HAP-1 (cell line): ENCODE measurements at places on chromosomes 2 and 18.

DNA sequence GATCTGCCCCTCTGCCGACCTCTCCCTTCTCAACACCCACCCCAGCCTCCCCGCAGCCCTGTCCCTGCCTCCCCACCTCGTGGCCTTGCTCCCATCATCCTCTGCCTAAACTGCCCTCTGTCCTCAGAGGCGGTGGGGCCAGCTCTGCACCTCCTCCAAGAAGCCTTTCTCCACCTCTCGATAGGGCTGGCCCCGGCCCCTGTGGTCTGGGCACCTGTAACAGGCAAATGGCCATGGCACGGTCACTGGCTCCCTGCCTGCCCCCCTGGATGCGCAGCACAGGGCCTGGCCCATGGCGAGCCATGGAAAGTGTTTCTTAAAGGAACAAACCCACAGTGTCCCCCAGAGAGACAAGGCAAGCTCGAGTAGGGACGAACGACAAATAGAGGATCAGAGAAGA is 42.0 kb downstream of the MYO7B start:
- DNase-seq: no peak

- DNase-seq: no peak
Measured at GRCh38 chr2:189285962-189286645, 106.5 kb upstream of the COL5A2 start.

- DNase-seq: no peak
Measured at GRCh38 chr2:158038901-158039300, 62.8 kb upstream of the UPP2 start.

- no peak for DNase-seq
Measured at GRCh38 chr18:55821219-55821618, 233.2 kb upstream of the TCF4 start.

DNA sequence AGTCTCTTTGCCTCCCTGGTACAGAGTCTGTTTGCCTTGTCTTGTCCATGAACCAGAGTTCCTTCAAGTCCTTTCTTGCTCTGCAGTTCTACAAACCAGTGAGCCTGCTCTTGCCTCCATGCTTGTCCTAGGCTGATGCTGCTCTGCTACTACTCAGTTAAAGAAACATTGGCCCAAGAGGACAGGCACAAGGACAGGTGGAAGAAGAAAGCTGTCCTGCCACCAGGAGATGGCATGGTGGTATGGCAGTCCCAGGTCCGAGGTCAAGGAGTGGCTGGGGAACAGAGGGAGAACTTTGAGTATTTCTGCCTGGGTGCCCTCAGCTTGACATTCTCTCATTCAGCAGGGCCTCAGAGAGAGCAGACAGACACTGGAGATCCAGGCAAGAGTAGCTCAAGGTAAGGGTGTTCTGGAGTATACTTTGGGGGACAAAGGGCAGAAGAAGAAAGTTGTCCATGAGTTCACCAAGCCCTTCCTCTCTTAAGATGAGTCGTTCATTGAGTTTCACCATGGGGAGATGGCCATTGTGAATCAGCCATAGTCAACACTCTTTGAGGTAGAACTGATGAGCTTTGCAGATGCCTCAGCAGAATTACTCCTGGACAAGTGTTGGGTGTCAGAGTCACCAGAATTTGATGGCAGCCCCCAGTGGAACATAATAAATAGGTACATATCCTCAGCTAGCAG is 20.4 kb downstream of the TTC32 start:
- no peak for DNase-seq

DNA sequence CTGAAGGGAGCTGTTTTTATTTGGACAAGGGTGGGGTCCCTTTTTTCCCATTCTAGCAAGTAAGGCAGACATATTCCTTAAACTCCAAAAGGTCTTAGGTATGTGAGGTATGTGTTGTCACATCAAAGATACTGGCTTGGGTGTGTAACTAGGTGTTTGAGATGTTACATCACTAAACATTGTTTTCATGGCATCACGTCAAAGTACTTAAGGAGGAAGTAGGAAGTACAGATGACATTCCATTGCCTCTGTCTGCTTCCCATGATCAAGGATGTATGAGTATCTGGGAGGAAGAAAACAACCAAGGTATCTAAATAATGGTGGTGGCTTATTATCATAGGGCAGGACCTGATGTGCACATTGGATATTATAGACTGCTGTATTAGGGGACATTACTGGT is 39.3 kb downstream of the CD302 start:
- no peak for DNase-seq

DNA sequence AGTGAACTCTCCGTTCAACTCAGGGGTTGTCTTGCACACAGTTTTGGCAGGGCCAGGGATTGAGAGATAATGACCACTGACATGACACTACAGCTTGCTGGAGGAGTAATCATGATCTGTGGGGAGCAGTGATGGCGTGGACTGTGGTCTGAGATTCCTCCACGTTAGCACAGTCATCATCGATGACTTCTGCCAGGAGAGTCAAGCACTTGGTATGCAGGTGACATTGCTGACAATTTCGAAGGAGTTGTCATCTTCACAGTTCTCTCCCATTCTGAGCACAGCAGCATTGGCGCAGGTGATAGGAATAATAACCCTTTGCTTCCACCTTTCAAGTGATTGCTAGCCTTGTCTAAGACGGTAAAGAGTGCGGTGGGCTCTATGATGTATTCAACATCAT is 79.8 kb downstream of the SGPP2 start:
- DNase-seq: no peak

DNA sequence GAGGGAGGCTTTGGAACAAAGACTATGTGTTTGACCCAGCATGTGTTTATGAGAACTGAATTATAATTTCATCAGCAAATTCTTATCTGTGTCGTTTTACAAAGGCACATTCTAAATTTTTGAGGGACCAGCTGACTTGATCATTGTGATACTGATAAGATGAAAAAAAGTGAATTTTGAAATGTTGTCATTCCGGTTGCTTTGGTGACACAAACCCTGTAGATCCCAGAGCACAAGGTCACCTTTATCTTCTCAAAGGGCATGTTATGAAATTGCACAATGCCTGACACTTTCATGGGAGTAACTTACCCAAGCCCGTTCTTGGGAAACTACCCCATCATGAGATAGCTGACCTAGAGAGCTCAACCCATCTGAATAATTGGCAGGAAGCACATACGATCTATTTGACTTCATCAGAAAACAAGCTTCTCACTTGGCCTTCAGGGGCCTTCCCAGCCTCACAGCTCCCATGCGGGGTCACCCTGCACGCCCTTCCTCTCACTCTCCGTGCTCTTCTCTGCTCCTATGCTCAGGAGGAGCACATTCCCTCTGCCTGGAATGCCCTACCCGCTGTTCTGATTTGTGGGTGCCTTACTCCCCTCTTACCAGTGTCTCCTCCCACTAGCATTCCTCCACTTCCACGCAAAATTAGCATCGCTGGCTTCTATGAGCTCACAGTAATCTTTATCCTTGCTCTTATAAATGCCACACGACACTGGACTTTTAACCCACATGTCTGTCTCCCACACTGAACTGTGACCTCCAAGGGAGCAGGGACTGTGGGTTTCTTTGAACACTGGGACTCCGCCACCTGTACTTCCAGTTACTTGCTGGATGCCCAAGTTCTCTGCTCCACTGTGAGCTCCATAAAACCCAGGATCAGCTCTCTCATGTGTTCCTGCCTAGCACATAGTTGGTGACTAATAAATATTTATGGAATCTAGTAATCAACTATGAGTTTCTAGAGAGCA is 555.8 kb upstream of the ID2 start:
- no peak for DNase-seq

DNA sequence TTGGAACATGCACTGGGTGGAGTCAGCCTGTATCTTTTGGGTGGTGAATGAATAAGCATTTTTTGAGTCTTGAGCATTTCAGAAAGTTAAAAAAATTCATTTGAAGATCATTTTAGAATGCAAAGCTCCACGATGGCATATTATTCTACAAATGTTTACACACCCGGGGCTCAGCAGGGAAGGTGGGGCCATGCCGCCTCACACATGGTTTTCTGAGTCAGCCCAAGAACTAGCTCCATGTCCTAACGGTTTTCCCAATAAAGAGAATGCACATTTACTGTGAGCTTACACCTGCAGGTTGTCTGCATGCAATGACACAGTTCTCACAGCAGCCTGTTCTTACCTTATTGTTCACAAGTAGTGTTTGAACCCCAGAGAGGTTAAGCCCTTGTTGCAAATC is 670.3 kb downstream of the GALR1 start:
- DNase-seq: no peak

- no peak for DNase-seq
Measured at GRCh38 chr2:181655519-181655918, 1.4 kb downstream of the CERKL start.

GRCh38 chr2:126634273-126634861 is 21.6 kb upstream of the GYPC start:
- peak; percentile 42 for DNase-seq

DNA sequence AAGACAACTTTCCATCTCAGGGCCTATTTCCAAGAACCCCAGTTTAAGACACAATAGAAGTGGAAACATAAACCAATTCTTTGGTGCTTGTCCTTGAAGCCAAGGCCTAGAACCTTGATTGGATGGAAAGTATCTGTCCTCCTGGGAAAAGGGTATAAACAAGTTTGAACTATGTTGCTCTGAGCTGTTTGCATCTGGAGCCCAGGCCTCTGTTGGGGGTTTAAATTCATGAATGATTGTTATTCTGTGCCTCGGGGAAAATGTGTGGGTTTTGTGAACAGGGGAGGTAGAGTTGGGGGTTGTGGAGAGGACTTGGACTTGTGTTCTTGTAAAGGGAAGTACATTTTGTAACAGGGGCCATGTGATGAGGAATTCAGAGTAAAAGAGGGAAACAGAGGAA is 406.1 kb downstream of the SLC4A3 start:
- DNase-seq: no peak

GRCh38 chr2:99679518-99679917 is 189.7 kb upstream of the REV1 start:
- DNase-seq: no peak

- DNase-seq: no peak
Measured at GRCh38 chr2:32663864-32664263, 36.0 kb downstream of the TTC27 start.

- DNase-seq: no peak
Measured at GRCh38 chr2:73084971-73085370, 13.5 kb upstream of the SFXN5 start.

- no peak for DNase-seq
Measured at GRCh38 chr18:58391932-58392323, 237.0 kb downstream of the ALPK2 start.

- no peak for DNase-seq
Measured at GRCh38 chr2:134217351-134217750, 36.5 kb upstream of the MGAT5 start.

DNA sequence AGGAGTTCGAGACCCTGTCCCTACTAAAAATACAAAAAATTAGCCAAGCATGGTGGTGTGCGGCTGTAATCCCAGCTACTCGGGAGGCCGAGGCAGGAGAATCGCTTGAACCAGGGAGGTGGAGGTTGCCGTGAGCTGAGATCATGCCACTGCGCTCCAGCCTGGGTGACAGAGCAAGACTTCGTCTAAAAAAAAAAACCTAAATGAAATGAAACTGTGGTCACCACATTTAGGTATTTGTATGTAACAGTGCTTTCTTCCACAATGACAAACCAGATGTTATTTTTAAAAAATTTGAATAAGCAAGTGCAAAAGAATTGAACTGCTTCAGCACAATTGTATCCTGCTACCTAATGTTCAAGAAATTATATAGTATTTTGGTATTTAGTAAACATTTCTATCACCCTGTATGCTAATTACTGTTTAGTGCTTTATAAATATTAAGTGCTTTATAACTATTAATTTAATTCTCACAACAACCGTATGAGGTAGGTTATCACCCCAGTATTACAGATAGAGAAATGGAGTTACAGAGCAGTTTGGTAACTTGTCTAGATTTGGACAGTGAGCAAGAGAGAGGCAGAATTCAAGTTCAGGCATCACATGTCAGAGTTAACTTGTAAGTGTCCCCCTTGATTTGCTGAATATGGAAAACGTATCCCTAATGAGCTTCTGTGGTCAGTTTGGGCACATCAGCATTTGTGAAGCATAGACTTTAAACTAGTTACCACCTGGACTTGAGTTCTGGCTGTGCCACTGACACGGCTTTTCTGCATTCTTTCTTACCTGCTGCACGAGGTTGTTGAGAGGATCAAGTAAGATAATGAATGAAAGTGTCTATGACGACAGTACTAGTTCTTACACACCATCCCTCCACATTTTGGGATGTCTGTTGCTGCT is 14.4 kb downstream of the PHLPP1 start:
- no peak for DNase-seq

- no peak for DNase-seq
Measured at GRCh38 chr2:144508172-144508851, 11.6 kb downstream of the ZEB2 start.

GRCh38 chr18:41320100-41320499 is 634.9 kb upstream of the PIK3C3 start:
- DNase-seq: no peak

DNA sequence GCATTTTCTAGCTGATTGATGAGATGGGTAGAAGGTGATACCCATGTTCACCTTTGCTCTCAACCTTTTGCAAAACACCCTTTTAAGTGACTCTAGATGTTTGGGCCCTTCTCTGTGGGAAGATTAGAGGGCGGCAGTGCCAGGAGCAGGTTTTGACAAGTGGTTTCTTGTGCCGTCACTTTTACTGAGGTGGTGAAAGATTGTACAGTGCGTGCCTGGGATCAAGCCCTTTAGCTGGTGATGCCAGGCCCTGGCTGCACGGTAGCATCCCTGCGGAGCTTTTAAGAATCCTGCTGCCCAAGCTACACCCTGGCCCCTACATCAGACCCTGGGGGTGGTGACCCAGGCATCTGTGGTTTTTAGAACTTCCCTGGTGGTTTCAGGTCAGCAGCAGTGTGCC is 29.1 kb downstream of the MTCL1 start:
- DNase-seq: no peak

DNA sequence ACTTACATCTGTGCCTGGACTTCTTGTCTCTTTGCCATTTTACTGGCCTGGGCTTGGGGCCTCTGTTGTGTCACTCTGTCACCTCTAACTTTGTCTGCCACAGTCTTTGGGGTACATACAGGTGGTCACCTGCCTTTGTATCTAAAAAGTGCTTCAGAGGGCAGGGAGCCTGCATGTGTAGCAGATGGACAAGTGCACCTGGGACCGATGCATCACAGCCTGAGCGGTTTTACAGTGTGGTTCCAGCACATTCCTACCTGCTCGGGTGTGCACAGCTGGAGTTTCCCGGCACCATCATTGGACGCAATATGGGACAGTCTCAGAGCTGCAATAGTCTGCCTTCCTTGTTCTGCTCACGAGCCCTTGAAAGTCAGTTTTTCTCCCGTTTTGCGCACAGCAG is 249.8 kb upstream of the RAB12 start:
- DNase-seq: no peak

DNA sequence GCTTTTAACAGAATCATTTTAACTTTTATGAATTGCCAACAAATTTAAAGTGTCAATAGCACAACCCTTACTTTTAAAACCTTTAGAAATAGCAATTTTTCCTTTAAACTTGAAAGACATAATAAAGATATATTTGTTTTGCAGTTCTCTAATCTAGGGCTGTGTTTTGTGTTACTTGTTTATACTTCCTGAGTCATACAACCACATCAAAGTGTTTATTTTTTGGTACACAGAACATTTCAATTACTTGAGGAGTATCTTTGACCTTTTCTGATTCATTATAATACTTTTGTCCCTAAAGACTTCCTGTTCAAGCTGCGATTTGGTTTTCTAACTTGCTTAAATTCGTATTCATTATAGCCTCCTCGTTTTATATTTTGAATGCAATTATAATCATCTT is 21.8 kb downstream of the TYW5 start:
- no peak for DNase-seq

GRCh38 chr18:3411854-3412268 is 38.1 kb upstream of the TGIF1 start:
- no peak for DNase-seq

- no peak for DNase-seq
Measured at GRCh38 chr2:160909781-160910242, 250.4 kb upstream of the TANK start.
